Stimulated activated CD4-positive, alpha-beta T cell treated with anti-CD3 and anti-CD28 coated beads, TNF-alpha, amount 100 ng/mL, for 24 hours (primary cell): ENCODE measurements at places on chromosomes 1 and 21.

DNA sequence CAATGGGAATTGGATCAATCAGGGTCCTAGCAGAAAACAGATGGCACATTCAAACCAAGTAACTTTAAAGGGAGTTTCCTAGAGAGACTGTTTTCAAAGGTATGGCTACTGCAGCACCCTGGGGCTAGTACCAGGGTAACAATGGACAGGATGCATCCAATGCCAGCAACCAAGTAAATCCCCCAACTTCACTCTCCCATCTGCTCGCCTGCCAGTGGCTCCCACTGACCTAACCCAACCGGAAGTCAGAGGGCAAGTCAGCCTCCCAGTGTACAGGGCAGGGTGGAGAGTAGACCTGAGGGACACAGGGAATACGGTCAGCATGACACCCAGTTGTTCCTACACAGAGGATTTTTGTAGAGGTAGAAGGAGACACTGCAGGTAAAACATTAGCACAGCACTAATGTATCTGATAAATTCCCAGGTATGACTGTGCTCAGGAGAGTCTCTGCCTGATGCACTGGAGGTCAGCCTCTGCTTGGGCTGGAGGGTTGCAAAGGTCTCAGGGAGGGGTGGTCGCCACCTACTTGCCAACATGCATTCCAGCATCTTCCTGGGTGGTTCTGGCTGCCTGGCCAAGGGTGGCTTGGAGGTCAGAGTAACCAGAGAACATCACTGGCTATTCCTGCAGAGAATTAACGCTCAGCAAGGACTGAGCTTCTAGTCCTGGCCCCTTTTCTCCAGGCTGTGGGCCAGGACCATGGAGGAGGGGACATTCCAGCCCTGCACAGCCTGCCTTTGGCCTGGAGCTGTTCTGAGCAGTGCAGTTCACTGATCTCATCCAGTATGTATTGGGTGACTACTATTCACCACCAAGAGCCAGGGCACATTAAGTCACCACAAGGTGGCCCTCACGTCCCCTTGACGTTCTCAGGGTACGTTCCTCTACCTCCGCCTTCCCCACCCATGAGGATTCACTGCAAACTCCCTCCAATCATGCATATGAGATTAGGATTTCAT lies 5.1 kb upstream of the GJA4 start:
- DNase-seq = no peak

DNA sequence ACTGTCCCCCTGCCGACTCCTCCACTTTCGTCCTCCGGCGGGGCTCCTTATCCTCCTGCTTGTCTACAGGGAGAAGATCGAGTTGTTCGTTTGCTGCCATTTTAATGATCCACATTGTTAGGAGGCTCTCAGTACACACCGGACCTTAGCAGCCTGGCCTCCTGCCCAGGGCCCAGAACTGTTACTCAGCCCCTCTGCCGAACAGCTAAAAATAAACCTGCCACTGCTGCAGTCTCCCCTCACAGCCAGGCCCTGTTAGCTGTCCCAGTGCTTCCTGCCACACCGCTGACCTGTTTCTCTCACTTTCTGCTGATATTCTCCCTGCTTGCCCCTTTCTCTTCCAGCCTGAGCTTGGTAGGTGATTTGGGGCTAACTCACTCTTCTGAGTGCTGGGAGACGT lies 8.3 kb downstream of the MAPKAPK2 start:
- no peak for DNase-seq

DNA sequence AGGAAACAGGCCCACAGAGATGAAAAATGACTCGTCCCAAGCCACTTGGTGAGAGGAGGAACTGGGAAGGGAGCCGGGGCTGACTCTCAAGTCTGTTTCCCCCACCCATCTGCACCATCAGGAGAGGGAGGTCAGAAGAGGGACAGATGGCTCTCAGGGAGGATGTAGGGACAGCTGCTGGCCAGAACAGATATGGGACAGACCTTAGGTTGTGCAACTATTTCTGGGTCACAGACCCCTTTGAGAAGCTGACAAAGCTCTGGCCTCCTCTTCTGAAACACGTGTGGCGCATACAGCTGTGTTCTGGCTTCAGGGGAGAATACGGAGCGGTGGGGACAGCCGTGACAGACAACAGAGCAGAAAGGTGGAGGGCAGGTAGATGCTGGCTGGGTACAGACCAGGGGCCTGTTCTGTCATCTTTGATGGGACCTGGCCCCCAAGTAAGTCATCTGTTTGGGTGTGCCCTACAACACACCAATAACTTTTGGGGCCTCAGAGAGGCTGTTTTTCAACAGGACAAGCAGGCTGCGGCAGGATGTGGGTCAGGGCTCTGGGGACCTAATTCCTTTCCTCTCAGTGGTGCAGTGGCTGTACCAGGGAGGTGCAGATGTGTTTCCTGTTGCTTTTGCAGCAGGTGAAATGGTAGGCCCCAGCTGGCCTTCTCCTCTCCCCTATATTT lies 7.3 kb downstream of the SH3BGRL3 start:
- DNase-seq = no peak

DNA sequence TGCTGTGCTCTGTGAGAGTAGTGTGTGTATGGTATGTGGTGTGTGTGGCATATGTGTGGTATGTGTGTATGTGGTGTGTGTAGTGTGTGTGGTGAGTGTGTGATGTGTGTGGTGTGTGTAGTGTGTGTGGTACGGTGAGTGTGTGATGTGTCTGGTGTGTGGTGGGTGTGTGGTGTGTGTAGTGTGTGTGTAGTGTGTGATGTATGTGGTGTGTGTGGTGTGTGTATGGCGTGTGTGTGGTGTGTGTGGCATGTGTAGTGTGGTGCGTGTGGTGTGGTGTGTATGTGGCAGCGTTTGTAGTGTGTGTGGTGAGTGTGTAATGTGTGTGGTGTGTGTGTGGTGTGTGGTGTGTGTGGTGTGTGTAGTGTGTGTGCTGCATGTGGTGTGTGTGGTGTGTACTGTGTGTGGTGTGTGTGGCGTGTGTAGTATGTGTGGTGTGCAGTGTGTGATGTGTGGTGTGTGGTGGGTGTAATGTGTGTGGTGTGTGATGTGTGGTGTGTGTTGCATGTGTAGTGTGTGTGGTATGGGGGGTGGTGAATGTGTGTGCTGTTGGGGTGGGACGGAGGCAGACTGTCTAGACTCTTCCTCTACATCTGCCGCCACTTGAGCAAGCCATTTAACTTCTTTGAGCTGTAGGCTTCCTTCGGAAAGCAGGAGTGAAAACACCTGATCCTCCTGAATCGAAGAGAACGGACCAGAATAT lies 33.5 kb downstream of the GPA33 start:
- no peak for DNase-seq

GRCh38 chr21:14245711-14246110 lies 29.8 kb downstream of the RBM11 start:
- DNase-seq = no peak

- DNase-seq = no peak
Observed at GRCh38 chr1:204896787-204897469, 26.3 kb downstream of the NFASC start.

DNA sequence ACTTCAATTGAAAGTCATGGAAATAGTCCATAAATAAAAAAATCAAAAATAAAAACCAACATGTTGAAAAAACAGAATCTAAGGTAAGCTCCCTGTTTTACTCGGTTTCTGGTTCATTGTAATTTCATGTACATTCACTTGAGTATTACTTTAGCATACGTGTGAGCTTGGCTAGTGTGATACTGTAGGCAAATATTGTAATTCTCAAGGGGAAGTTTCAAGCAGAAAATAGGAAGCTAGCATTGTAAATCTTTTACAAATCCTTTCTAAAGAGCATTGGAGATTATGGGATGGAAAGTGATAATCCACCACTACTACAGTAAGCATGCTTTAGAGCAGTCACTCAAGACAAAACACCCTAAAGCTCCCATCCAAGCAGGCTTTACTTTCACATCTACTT lies 3.3 kb upstream of the LPAR3 start:
- no peak for DNase-seq

GRCh38 chr1:171345536-171345935 lies 31.6 kb downstream of the FMO4 start:
- DNase-seq = no peak

DNA sequence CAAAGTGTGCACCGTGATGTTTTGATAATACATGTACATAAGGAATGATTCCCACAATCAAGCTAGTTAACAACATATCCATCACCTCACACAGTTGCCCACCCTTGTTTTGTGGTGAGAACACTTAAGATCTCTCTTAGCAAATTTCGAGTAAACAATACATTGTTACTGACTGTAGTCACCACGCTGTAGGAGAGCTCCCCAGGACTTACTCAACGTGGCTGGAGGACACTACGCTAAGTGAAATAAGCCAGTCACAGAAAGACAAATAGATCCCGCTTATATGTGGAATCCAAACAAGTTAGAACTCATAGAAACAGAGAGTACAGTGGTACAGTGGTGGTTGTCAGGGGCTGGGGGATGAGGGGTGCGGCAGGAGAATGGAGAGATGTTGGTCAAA lies 24.8 kb downstream of the GPR137B start:
- no peak for DNase-seq

DNA sequence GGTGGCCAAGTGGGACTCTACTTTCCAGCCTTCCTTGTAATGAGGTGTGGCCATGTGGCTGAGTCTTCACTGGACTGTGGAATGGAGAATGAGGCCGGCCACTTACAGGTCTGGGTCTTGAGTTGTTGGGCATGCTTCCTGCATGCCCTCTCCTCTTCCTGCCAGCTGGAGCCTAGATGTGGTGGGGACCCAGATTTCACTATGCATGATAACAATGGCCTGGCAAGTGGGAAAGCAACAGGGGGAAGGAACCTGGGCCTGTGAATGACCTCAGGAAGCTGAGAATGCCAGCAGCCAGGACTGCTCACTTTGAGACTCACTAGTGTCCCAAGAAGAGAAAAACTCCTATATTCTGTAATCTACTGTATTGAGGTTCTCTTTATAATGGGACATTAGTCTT lies 8.5 kb upstream of the SLC26A9 start:
- DNase-seq = no peak
